ENCODE measurements at places on chromosomes 2 and 18. TPM values are rescaled to one million over a fixed set of nuclear protein-coding genes. Genes with fewer than 3 reads are reported as not detected.

Gene SLC8A1
- 990 TPM for total RNA-seq

Gene DCDC2C
- total RNA-seq = not detected

Gene GALNT14
- total RNA-seq = 0.14 TPM

Gene DAW1
- 0.19 TPM for total RNA-seq

Gene METTL4
- 7.8 TPM for total RNA-seq

Gene SFXN5
- 9.9 TPM for total RNA-seq

Gene ASXL3
- 6.7 TPM for total RNA-seq

Gene C2orf78
- not detected for total RNA-seq

Gene C1QL2
- total RNA-seq = not detected

Gene LRP1B
- total RNA-seq = 0.08 TPM

Gene DNER
- 2.3 TPM for total RNA-seq

Gene ATG4B
- 39.9 TPM for total RNA-seq

Gene CABYR
- total RNA-seq = not detected

Gene TUBA3D
- total RNA-seq = 86.3 TPM

Gene TMEM178A
- 3.6 TPM for total RNA-seq

Gene TMEFF2
- 0.16 TPM for total RNA-seq

Gene IL1B
- total RNA-seq = 0.27 TPM
